ENCODE measurements at places on chromosomes 2 and 18.

DNA sequence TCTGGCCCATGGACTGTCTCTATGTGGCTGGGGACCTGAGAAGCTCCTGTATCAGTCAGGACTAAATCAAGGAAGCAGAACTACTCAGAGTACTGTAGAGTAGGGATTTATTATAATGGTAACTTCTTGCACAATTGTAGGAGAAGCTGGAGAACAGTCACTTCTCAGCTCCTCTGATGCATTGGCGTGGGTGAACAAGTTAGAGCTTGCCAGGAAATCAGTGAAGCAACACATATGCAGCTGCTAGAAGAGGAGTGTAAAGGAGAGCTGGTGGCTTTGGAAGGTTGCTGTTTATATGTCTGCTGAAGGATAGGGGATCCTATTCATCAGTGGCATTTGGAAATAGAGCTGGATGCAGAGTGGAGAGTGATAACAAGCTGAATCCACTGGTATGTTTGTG lies 215.5 kb upstream of the CWC22 start:
- DNase-seq = no peak

DNA sequence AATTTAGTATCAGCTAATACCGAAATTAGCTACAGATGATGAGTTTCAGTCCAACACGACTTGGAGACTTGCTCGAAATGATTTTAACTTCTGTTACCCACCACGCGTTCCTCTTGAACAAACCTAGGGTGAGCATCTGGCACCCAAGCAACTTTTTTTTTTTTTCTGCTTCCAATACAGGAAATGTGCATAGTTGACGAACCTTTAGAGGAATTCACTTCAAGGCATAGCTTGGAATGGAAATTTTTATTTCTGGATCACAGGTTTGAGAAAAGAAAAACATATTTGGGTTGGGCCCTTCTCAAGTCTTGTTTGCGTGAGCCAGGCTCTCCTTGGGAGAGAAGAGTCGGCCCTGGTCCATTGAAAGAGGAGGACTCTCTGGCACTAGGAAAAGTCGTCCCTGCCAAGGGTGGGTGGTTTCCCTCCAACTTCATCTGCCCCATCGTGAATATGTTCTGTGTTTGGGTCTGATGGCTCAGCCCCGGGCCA lies 37.4 kb upstream of the RPL31 start:
- no peak for DNase-seq

- no peak for DNase-seq
Observed at GRCh38 chr2:21358976-21359375, 235.2 kb downstream of the TDRD15 start.

DNA sequence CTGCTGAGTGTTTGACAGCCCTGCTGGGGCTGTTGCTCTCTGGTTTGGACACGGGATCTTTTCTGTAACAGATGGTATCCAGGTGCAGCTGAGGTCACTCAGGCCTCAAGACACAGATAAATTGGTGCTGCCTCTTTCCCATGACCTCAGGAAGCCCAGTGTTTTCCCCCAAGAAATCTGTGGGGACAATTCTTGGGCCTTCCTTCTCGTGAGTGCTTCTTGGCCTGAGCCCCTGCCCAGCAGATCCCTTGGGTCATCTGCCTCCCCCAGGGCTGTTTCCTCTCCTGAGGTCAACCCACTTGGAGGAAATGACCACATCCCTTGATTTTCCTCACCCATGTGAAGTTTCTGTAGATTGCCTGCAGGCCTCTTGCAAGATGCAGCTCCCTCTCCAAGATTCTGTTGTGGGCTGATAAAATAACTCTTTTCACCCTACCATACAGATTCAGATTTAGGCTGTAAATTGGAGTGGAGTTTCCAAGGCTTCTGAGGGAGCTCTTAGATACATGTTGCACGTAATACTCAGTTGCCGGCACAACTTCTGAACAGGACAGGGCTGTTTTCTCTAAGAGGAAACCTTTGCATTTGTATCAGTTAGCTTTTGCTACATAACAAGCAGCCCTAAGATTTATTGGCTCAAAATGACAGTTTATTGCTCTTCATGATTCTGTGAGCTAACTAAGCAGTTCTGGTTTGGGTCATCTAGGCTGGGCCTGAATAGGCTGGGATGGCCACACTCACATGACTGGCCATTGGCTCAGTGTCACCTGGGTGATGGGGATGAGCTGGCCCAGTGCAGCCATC lies 13.1 kb downstream of the ZAP70 start:
- no peak for DNase-seq

DNA sequence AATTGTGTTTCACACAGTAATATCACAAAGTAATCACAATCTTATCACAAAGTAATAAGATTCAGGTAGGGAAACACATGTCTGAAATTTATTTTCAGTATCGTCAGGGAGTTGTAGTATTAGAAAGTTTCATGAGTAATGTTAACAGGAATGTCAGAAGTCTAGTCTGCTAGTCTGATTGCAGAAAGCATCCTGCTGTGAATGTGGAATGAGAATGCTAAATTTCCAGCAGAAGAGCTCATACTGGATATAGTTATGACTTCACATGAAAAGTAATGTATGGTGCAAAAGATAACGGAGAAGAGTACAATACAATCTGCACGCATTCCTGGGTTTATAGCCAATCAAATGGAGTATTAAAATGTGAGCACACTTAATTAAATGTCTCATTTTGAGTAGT lies 494.7 kb upstream of the SETBP1 start:
- DNase-seq = no peak

- DNase-seq = no peak
Observed at GRCh38 chr2:9060819-9061218, 57.3 kb upstream of the MBOAT2 start.

- peak; percentile 15 for DNase-seq
Observed at GRCh38 chr2:239882331-239882732, 142.8 kb downstream of the NDUFA10 start.

GRCh38 chr2:233519787-233520611 lies 46.6 kb downstream of the USP40 start:
- DNase-seq = no peak

- no peak for DNase-seq
Observed at GRCh38 chr2:20633794-20634506, 16.9 kb downstream of the HS1BP3 start.

- DNase-seq = no peak
Observed at GRCh38 chr18:13653746-13654433, 72.5 kb downstream of the FAM210A start.

DNA sequence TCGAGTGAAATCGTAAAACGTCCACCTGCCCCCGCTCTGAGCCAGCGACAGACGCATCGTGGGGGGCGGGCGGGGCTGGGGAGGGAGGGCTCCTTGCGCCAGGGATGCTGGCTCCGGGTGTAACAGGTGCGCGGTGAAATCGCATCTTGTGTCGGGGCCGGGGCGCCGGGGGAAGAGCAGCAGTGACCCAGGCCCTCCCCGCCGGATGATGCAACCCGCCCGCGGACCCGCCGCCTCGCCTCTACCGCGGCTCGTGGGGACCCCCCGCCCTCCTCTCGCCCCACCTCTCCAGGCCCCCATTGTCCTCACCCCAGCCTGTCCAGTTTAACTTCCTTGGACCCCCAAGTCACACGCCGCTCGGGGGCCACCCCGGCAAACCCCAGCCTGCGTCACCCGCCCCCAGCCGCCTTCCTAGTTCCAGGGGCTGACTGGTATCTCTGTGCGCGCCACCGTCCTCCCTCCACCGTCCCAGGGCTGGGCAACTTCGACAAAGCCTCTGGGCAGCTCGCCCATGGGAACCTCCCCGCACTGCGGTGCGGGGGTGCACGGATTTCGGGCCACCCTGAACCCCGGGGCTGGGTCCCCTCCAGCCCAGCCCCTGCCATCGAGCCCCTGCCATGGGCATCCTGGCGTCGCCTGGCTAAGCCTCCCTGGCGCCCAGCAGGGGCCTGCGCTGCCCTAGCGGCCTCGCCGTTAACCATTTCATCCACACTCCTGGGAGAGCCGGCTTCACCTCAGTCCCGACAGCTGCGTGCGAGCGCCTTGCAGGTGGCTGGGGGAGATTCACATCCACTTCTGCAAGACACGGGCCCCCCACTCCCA lies 799 bp upstream of the KIF1A start:
- DNase-seq = no peak

DNA sequence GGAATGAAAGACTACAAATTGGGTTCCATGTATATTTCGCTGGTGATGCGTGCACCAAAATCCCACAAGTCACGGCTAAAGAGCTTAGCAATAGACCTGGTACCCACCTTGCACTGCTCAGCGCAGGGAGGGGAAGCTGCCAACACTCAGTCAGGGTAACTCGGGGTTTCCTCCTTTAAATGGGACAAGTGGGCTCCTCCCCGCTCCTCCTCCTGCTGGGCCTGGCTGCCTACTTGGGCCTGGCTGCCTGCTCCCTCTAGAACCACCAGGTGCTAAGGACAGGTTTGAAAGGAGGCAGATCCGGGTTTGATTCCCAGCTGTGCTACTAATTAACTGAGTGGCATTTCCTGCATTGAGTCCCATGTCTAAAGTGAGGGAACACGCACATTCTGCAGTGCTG lies 23.4 kb downstream of the MYO7B start:
- DNase-seq = no peak

GRCh38 chr2:7588295-7588694 lies 671.1 kb downstream of the RNF144A start:
- DNase-seq = no peak

DNA sequence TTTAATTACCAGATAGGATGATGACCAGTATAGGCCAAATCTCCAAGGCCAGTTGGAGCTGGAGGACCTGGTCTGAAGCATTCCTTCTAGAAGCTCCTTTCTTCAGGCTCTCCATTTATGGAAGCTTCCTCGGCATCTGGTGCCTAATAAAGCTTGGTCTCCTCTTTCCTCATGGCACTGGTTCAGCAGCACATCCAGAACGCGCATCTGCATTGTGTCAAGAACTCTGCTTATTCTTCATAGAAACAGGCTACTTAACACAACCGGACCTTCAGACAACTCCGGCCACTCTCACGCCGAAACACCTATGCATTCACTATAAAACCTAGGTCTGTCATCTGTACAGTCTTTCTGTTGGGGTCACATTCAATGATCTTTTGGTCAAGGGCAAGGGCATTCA lies 99.8 kb downstream of the COL6A3 start:
- no peak for DNase-seq

GRCh38 chr2:167832868-167833287 lies 414.5 kb downstream of the STK39 start:
- DNase-seq = no peak

DNA sequence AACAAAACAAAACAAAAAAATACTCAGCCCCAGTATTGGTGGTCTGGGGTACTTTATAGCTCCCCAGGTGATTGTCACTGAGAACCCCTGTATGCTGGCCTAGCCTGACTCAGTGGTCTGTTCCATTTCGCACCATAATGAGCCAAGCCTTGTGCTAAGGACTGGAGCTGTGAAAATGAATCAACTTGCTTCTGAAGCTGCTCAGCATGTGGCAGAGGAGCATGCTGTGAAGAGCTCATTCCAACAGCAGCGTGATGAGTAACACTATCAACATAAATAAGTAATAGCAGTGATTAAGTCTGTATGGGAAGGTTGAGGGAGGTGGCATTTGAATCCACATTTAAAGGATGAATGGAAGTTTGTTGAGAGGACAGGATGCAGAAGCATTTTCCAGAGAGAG lies 67.2 kb upstream of the ATL2 start:
- DNase-seq = no peak

- no peak for DNase-seq
Observed at GRCh38 chr2:100880730-100881129, 60.8 kb downstream of the NPAS2 start.

DNA sequence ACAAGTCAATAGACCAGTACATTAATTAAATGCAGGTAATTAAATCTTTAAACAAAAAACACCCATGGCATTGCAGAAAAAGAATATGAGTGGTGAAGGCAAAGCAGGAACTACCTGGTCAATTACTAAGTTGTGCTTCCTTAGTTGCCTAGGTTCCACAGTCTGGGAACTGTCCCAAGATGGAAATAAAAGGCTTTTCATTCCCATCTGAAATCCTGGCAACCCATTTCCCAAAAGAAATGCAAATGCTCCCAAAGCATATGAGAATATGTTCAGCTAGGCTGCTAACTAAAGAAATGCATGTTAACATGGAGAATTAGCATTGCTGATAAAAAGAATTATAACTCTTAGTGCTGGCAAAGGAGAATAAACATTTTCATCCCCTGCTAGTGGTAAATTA lies 177.8 kb downstream of the TMEM163 start:
- no peak for DNase-seq

DNA sequence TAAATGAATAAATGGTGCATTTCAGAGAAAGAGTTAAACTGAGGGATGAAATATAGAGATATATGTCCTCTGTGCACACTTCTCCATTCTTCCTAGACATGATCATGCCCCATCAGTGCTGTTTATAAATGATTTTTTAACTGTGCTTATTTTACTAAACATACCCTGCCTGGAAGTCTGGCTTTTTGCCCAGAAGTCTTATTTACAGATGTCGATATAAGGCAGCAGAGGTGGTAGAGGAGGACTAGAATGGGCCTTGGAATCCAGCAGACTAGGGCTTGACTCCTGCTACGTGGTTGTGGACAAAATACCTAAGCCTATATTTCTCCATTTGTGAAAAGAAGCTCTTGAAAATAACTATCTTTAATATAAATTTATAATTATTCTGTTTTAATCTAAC lies 355.5 kb downstream of the RAD51AP2 start:
- no peak for DNase-seq

DNA sequence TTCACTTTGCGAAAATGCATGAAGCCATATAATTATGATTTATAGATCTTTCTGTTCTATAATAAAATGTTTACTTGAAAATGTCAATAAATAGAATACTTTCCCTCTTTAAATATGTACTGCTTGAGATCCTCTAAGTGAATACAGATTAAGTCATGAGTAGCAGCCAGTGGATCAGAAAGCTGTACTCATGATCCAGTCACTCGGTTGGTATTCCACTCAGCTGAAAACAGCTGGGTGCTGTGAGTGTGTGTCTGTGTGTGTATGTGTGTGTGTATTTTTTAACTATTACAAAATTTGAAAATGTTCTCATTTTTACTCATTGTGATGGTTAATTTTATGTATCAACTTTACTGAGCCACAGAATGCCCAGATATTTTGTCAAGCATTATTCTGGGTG lies 141.6 kb upstream of the CYP26B1 start:
- DNase-seq = no peak

DNA sequence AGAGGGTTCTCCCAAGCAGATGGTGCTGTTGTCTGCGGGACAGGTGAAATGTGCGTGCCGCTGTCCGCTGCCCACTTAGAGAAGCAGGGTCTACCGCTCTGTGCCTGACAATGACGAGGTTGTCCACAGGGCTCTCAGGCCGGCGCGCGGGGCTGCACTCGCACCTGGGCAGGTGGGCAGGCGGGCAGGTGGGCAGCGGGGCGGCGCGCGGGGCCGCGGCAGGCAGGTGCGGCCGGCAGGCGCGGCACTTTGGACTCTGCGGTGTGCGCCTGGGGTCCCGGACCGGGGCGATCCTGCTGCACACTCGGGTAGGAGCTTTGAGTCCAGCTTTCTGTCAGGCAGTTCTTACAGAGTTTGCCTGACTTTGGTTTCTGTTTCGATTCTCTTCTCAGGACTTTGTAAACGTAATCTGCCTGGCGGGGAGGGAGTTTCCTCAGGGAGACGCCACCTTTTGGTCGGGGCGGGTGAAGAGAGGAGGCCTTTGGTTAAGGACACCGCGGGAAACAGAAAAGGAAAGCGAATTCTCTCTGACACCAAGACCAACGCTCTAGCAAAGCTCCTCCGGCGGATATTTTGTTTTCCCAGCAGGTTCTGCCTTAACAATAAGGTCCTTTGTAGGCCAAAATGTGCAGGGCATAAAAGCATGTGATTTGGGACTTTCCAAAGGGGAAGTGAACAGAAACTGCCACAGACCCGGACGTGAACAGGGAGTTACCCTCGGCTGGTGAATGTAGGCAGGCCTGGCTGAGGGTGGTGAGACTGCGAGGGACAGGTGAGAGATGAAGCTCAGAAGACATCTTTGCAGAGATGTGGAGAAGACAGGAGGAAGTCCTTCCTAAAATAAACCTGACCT lies at the start of gene IFIH1:
Gene IFIH1, minus strand, starts transcription at position 357 of the 853 bp plus-strand sequence. CDS start 377 bp downstream, outside the sequence.
- peak; percentile 36 for DNase-seq

GRCh38 chr2:231163414-231164095 lies 34.9 kb upstream of the ARMC9 start:
- DNase-seq = no peak

Measured in stimulated activated CD8-positive, alpha-beta memory T cell treated with anti-CD3 and anti-CD28 coated beads, Interleukin-7, amount 100 ng/mL, for 1 hour (primary cell).